ENCODE measurements at places on chromosomes 2 and 18. TPM values are rescaled to one million over a fixed set of nuclear protein-coding genes. Genes with fewer than 3 reads are reported as not detected.

ELOA2 gene
- total RNA-seq, result not detected

NABP1 gene
- total RNA-seq, result 1.7 TPM

GRCh38 chr2:42547446-42548295 lies 20.8 kb upstream of the MTA3 start:
- no peaks in the 10 kb centered on the region for H3K4me1 ChIP-seq
- no peaks in the 10 kb centered on the region for H3K27me3 ChIP-seq
- no peak overlapping the region for H3K4me3 ChIP-seq
- no peaks in the 10 kb centered on the region for H3K36me3 ChIP-seq
- no peak overlapping the region for H3K27ac ChIP-seq
- no peak for DNase-seq

- no peak overlapping the region for H3K27ac ChIP-seq
- no peak for DNase-seq
- no peak overlapping the region for H3K4me3 ChIP-seq
- H3K4me1 ChIP-seq, result no peaks in the 10 kb centered on the region
- no peaks in the 10 kb centered on the region for H3K36me3 ChIP-seq
- H3K27me3 ChIP-seq, result no peaks in the 10 kb centered on the region
Measured at GRCh38 chr18:57095884-57096283, 51.0 kb upstream of the BOD1L2 start.

SULT1C4 gene
- 3.9 TPM for total RNA-seq

GRCh38 chr2:200177971-200178911 lies 128.3 kb upstream of the SPATS2L start:
- peak; percentile 63 for DNase-seq
- no peaks in the 10 kb centered on the region for H3K36me3 ChIP-seq
- H3K27me3 ChIP-seq, result peaks cover 3% of the 10 kb centered on the region

- H3K4me3 ChIP-seq, result no peak overlapping the region
- peaks cover 11% of the 10 kb centered on the region for H3K36me3 ChIP-seq
- H3K27me3 ChIP-seq, result no peaks in the 10 kb centered on the region
- DNase-seq, result no peak
- H3K27ac ChIP-seq, result no peak overlapping the region
Measured at GRCh38 chr2:174794851-174795374, 30.6 kb upstream of the CHRNA1 start.

DNA sequence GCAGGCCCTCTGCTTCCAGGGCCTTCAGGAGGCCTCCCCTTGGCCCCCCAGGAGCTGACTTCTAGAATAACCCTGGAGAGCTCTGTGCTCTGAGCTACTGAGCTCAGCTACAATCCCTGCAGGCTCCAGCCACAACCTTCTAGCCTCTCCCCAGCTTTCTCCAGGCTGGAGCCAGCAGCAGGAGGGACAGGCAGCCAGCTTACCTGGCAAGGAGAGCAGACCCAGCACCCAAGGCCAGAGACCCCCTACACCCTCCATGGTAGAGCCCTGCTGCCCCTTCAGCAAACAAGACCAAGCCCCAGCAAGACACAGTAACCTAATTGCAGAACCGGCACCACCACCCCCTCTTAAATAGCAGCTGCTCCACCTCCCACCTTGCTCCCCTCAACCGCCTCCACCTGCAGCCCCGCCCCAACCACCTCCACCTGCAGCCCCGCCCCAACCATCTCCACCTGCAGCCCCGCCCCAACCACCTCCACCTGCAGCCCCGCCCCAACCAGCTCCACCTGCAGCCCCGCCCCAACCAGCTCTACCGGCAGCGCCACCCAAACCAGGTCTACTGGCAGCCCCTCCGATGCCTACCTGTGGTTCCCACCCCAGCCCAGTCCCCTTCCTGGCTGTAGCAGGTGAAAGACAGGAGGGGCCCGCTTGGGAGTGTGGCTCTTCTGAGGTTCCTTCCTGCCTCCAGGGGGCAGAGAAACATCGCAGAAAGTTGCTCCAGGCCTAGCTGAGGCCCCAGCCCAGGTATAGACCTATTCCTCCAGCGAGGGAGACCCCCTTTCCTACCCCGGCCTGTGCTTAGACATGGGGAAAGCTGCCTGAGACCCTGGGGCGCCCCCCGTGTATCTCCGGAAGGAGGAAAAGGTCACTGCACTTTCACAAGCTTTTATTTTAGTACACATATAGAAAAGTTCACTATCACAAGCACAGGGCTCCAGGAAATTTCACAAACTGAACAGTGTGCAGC lies at the start of gene ASTL:
TSS of gene ASTL (minus strand) at position 324 of the 967 bp plus-strand sequence. CDS start at position 258, 66 bp downstream.
- DNase-seq, result peak; percentile 68
- H3K27me3 ChIP-seq, result no peaks in the 10 kb centered on the region
- no peak within 1 kb of the TSS for H3K4me3 ChIP-seq
- H3K27ac ChIP-seq, result no peak within 1 kb of the TSS

EMX1 gene
- total RNA-seq, result not detected

GRCh38 chr2:226869371-226869770 lies 33.5 kb downstream of the RHBDD1 start:
- no peaks in the 10 kb centered on the region for H3K36me3 ChIP-seq
- no peaks in the 10 kb centered on the region for H3K4me1 ChIP-seq
- H3K27me3 ChIP-seq, result no peaks in the 10 kb centered on the region
- DNase-seq, result no peak
- no peak overlapping the region for H3K4me3 ChIP-seq
- H3K27ac ChIP-seq, result no peak overlapping the region

DNA sequence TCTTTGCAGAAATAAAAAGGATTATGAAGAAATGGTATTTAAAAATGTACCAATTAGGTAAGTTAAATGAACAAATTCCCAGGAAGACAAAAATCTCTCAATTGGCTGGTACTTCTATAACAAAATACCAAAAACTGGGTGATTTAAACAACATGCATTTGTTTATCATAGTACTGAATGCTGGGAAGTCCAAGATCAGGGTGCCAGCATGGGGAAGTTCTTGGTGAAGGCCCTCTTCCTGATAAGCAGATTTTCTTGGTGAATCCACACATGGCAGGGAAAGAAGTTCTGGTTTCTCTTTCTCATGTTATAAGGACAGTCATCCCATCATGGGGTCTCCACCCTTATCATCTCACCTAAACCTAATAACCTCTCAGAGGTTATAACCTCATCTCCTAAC lies 271.6 kb upstream of the SETBP1 start:
- H3K4me1 ChIP-seq, result no peaks in the 10 kb centered on the region
- no peak for DNase-seq
- no peak overlapping the region for H3K4me3 ChIP-seq
- H3K27me3 ChIP-seq, result no peaks in the 10 kb centered on the region
- H3K36me3 ChIP-seq, result no peaks in the 10 kb centered on the region

- no peaks in the 10 kb centered on the region for H3K36me3 ChIP-seq
- H3K4me3 ChIP-seq, result no peak overlapping the region
- no peak overlapping the region for H3K27ac ChIP-seq
- no peaks in the 10 kb centered on the region for H3K27me3 ChIP-seq
- no peak for DNase-seq
Measured at GRCh38 chr18:68504441-68505177, 210.3 kb downstream of the TMX3 start.

DNA sequence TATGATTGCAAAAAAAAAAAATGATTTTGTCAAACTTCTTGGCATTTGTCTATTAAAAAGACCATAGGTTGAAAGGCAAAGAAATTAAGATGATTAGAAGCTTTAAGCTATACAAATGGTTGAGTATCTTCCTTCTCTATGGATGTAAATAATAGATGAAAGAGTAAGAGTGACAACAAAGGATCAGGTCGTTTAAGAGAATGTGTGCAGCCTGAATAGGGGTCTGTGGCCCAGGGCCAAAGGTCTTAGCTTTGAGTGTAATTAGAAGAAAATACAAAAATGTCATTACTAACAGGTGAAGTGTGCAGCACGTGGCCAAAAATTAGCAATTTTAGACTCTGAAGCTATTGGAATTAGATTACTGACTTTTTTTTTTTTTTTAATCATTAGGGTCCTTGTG lies 122.4 kb downstream of the GREB1L start:
- no peak overlapping the region for H3K4me3 ChIP-seq
- no peak overlapping the region for H3K27ac ChIP-seq
- DNase-seq, result no peak
- no peaks in the 10 kb centered on the region for H3K27me3 ChIP-seq
- H3K36me3 ChIP-seq, result no peaks in the 10 kb centered on the region

ACOXL gene
- total RNA-seq, result not detected

DNA sequence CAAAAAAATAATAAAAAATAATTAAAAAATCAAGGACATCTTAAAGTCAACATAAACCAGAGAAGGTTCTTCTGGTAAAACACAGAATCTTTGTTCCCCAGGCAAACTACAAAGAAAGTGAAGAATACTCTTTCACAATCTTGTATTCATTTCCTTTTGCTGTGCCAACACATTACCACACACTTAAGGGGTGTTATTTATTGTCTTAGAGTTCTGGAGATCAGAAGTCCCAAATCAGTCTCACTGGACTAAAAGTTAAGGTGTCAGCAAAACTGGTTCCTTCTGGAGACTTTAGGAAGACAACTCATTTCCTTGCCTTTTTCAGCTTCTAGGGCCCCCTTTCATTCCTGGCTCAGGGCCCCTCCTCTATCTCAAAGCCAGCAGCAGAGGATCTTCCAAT lies 12.2 kb upstream of the CAB39 start:
- no peak overlapping the region for H3K4me3 ChIP-seq
- no peak for DNase-seq

- DNase-seq, result no peak
- H3K36me3 ChIP-seq, result no peaks in the 10 kb centered on the region
- H3K4me1 ChIP-seq, result no peaks in the 10 kb centered on the region
- no peak overlapping the region for H3K27ac ChIP-seq
Measured at GRCh38 chr2:39210846-39211245, 32.9 kb downstream of the CDKL4 start.

- DNase-seq, result peak; percentile 51
- H3K27me3 ChIP-seq, result no peaks in the 10 kb centered on the region
- H3K4me3 ChIP-seq, result peak overlapping the region; percentile 9
- H3K36me3 ChIP-seq, result peaks cover 3% of the 10 kb centered on the region
- peak overlapping the region; percentile 78 for H3K27ac ChIP-seq
Measured at GRCh38 chr18:22194151-22194598, 24.8 kb downstream of the GATA6 start.

GRCh38 chr2:74457129-74457548 lies 1.1 kb upstream of the WBP1 start:
- peak overlapping the region; percentile 59 for H3K4me3 ChIP-seq
- no peak for DNase-seq
- peaks cover 5% of the 10 kb centered on the region for H3K4me1 ChIP-seq
- no peaks in the 10 kb centered on the region for H3K36me3 ChIP-seq
- no peaks in the 10 kb centered on the region for H3K27me3 ChIP-seq

VWA3B gene
- 0.19 TPM for total RNA-seq

- no peak overlapping the region for H3K4me3 ChIP-seq
- H3K4me1 ChIP-seq, result no peaks in the 10 kb centered on the region
Measured at GRCh38 chr2:67108231-67108630, 288.9 kb upstream of the ETAA1 start.

EMILIN1 gene
- 30.2 TPM for total RNA-seq

GRCh38 chr18:3910512-3910911 lies 460.5 kb downstream of the TGIF1 start:
- DNase-seq, result no peak
- H3K4me3 ChIP-seq, result no peak overlapping the region
- peaks cover 11% of the 10 kb centered on the region for H3K4me1 ChIP-seq
- no peaks in the 10 kb centered on the region for H3K27me3 ChIP-seq

KCNJ13 gene
- total RNA-seq, result not detected

DNA sequence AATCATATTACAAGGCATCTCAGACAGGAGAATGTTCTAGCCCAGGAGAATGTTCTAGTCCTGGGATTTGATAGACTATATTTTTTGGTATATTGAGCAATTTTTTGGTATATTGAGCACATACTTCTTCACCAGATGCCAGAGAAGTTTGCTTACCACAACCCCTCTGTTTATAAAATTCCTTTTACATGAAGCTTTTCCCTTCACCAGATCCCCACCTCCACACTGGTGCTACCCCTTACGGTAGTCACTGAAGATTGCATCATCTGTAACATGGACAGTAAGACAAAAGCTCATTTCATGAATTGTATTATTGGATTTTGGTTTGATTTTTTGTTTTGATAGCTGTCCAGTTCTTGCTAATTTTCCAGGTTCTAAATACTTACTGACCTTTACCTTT lies 7.2 kb upstream of the HNMT start:
- no peak for DNase-seq
- H3K36me3 ChIP-seq, result no peaks in the 10 kb centered on the region
- H3K27me3 ChIP-seq, result no peaks in the 10 kb centered on the region
- H3K27ac ChIP-seq, result no peak overlapping the region

DNA sequence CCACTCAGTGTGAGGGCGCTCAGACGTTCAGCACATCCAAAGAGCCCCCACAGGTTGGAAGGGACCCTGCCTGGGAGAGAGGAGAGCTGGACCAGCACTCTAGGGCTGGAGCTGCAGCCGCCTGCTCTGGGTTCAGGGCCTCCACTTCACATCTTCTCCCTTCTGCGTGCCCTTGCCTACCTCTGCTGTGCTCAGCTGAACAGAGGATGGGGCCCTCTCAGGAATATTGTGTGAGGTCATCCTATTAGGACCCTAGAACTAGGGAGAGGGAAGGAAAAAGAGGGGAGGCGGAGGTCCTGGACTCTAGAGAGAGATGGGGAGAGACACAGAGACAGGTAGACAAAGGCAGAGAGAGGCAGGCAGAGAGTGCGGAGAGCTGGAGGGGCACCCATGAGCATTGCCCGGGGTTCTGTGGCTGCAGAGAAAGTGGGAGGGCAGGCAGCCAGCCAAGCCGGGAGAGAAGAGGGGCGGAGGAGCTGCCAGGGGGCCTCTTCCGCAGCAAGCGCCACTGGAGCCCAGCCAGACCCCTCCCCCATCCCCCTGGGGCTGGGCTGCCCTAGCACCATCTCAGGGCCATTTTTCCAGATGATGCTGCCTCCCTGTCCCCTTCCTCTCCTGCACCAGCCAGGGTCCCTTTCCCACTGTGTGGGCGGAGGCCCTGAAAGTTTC lies 8.3 kb upstream of the TNS1 start:
- no peak overlapping the region for H3K27ac ChIP-seq
- peaks cover 27% of the 10 kb centered on the region for H3K4me1 ChIP-seq
- no peak for DNase-seq
- no peak overlapping the region for H3K4me3 ChIP-seq
- no peaks in the 10 kb centered on the region for H3K27me3 ChIP-seq

DLGAP1 gene
- 0.12 TPM for total RNA-seq

DNA sequence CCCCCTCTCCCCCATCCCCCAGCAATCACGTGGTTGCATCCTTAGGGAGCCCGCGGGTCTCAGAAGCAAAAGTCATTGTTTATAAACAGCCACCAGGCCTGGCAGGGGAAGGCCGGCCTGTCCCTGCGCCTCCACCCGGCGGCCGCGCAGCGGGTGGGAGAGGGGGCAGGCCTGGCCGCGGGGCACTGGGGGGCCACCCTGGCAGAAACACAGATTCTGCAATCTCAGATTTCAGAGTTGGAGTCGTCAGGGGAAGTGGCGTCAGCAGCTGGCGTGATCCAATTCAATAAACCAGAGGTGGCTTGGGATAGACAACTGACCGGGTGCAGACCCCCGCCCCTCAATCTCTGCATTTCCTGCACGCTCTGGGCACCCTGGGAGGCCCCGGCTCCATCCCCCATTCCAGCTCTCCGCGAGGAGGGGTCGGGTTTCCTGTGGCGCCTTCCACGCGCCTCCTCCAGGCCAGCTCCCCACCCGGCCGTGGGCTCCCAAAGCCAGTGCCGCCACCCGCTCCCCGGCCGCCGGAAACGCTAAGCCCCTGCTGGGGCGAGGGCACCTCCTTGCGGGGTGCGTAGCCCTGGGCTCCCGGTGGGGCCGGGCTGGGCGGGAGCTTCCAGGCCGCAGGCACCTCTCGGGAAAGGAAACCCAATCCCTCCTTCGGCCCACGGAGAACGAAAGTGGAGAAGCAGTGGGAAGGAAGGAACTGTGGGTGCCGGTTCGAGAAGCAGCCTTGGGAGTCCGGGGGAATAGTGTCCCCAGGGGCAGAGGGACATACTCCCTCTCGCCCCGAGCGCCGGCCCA lies 1.1 kb downstream of the BIN1 start:
- peak overlapping the region; percentile 68 for H3K4me3 ChIP-seq
- no peaks in the 10 kb centered on the region for H3K27me3 ChIP-seq
- DNase-seq, result peak; percentile 68
- no peaks in the 10 kb centered on the region for H3K36me3 ChIP-seq
- peaks cover 7% of the 10 kb centered on the region for H3K4me1 ChIP-seq
